ENCODE measurements at places on chromosomes 6 and 20.
A peak's percentile ranks its signal among the peaks of the same experiment; 100 is the strongest.

- no peak for DNase-seq
These were observed 30.6 kb downstream of the SPINT4 start for GRCh38 chr20:45752746-45753145.

GRCh38 chr6:155274533-155274932 is 10.7 kb downstream of the CLDN20 start:
- no peak for DNase-seq

DNA sequence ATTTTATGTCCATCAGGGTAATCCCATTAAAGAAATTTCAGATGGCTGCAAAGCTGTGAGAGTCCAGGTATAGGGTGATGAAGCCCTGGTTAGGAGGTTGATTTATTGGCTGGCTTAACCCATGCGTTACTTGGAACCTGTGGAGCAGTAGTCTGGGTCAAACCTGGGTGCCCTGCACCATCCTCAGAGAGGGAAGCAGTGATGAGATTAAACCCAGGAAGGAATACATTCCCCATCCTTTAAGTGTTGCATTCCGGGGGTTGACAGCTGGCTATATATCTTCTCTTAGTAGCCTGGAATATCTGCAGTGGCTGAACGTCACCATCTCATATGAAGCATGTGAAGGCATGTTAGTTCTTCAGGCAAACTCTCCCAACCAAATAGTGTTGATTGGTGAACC is 44.9 kb upstream of the JAG1 start:
- no peak for DNase-seq

DNA sequence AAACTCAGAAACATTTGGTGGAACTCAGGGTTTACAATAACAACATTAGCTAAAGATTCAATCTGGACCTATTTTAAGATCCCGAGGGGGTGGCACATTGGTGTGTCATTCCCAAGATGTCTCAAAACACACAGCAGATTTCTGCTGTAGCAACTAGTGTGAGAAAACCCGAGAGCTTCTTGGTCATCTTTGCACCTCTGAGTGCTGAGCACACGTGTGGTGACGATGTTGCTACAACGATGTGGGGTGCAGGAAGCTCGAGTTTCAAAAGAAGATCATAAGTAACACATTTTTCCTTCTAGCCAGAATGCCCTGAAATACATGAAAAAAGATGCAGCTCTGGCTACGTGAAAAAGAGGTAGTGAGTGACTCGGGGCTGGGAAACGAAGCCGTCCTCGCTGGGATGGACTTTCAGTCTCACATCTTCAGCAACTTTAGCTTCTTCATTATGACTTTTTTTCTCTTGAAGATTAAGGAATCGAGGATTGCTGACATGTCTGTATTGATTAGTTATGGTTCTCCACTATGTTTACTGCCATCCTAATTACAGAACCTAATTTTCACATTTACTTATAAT is 1.5 kb downstream of the RAMACL start:
- DNase-seq, result no peak

GRCh38 chr6:153167907-153168306 is 36.8 kb upstream of the RGS17 start:
- no peak for DNase-seq

DNA sequence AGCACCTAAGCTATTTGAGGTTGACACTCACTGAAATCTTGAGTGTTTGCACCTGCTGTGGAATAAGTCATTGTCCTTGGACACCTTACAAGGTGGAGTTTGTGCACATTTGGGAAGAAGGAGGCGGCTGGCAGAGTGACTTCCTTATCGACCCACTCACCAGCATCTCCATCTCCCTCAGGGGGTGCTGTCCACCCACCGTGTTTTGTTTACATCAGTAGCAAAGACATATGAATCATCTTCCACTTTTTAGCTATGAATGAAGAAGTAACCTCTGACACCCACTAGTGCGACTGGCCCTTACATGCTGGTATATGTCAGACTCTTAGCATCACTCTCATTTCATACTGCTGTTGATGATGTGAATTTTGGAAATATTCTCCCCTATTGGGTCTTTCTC is 119.5 kb upstream of the SGK1 start:
- no peak for DNase-seq

- no peak for DNase-seq
These were observed 18.7 kb downstream of the BPHL start for GRCh38 chr6:3137057-3137777.

- no peak for DNase-seq
These were observed 3.7 kb downstream of the NRN1 start for GRCh38 chr6:6002848-6003620.

DNA sequence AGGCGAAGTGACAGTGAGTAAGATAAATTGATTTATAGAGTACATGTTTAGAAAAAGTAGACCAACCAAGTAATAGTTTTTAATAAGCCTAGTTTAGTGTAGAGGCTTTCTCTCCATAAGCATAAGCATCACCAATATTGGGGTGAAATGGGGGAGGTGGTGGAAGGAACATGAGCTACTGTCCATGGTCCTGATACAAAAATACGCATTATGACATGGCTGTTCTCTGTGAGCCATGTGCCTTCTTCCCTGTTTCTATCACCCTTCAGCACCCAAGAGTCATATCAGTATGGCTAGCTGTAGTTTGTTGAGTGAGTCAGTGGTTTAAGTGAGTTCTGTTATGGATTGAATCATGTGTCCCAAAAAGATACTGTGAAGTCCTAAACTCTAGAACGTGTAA is 150.8 kb downstream of the EDN1 start:
- DNase-seq, result no peak

- no peak for DNase-seq
These were observed 168.0 kb upstream of the LRFN2 start for GRCh38 chr6:40755046-40755681.

GRCh38 chr6:113585246-113585645 is 271.9 kb upstream of the MARCKS start:
- peak; percentile 30 for DNase-seq

- no peak for DNase-seq
These were observed 283.6 kb downstream of the CDKAL1 start for GRCh38 chr6:20817806-20818320.

DNA sequence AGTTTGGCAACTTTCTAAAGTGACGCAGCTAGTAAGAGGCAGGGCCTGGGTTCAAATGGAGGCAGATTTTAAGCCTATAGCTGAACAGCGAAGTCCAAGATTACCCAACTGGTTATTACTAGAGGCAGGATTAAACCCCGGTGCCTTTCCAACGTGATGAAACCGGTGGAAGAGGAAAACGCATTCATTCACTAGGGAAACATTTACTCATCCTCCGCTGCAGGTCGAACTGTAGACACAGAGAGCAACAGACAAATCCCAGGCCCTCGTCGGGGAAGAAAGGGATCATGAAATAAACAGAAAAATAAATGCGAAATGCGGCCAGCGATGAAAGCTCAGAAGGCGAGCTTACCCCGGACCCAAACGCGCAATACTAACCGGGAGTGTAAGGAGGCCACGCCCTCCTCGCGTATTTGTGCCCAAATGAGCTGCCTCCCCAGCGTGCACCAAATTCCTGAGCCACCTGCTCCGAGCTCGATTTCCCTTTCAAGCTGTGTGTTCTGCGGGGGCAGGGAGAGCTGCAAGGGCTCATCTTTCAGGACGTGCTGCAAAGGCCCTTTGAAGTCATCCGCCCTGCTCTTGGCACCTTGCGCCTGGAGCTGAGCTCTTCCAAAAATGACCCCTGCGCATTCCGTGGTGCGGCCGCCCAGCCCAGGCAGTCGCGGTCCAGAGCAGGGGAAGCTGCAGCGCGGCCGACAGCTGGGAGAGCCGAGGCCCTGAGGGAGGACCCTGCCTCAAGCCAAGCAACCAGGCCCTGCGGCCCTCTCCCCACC is 46.9 kb downstream of the PDYN start:
- peak; percentile 15 for DNase-seq

- DNase-seq, result no peak
These were observed 7.2 kb upstream of the PLEKHG1 start for GRCh38 chr6:150592377-150592995.

- DNase-seq, result no peak
These were observed 637 bp upstream of the SLC22A3 start for GRCh38 chr6:160347259-160348222.

DNA sequence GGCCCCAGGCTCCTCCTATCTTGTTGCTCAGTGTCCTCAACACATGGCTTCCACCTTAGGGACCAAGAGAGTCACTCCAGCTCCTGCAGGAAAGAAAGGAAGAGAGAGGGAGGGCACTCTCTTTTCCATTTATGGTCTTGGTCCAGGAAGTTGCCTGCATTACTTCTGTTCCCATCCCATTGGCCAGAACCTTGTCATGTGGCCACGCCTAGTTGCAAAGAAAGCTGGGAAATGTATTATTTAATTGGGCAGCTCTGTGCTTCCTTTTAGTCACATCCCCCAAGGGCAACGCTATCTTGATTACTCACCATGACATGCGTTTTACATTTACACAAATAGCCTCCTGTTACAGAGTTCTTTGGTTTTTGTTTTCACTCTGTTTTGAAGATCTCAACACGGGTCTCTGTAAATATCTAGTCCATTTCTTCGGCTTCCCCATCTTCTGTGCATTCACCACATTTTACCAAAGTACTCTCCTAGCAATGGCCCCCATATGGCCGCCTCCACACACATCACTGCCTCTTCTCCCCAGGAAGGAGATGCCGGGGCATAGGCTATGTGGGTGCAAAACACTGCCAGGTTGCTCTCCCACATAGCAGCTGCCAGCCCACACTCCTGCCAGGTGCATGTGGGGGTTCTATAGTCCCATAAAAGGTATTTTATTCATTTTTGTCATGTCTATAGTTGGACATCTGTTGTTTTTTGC is 35.7 kb upstream of the ZMYND8 start:
- DNase-seq, result peak; percentile 40

- no peak for DNase-seq
These were observed 104.6 kb downstream of the TFAP2A start for GRCh38 chr6:10310330-10310653.

DNA sequence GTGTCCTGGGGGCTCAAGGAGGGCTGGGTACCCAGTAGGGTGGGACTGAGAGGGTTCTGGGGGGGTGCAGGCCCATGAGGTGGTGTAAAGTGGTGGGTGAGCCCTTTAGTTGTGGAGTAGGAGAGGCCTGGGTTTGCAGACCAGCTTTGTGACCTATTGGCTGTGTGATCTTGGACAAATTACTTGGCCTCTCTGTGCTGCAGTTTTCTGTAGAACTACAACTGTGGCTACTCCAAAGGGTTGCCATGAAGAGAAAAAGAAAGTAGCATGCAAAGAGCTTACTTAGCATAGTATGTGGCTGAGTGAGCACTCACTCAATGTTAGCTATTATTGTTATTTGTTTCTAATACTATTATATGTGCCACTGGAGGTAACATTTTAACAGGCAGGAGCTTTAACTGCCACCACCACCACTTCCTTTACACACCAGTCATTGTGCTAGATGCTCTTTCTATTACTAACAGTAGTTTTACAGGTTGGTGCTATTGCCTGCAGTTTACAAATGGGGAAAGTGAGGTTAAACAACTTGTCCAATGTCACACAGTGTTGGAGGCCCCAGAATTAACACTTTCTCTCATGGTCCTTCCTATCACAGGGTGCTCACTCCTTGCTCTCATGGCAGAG is 286.8 kb downstream of the DHX35 start:
- DNase-seq, result no peak

DNA sequence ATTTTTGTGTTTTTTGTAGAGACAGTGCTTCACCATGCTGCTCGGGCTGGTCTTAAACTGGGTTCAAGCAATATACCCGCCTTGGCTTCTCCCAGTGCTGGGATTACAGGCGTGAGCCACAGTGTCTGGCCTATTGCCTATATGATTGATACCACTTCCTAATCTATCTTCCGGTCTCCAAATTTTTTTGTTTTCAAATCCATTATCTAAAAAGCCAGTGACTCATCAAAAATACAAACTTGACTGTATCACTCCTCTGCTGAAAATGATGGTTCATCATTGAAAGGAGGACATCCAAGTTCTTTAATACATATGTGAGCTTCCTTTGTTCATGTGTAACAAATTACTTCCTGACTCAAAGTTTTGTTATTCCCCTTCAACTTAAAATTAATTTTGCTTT is 35.5 kb downstream of the FAM8A1 start:
- no peak for DNase-seq

DNA sequence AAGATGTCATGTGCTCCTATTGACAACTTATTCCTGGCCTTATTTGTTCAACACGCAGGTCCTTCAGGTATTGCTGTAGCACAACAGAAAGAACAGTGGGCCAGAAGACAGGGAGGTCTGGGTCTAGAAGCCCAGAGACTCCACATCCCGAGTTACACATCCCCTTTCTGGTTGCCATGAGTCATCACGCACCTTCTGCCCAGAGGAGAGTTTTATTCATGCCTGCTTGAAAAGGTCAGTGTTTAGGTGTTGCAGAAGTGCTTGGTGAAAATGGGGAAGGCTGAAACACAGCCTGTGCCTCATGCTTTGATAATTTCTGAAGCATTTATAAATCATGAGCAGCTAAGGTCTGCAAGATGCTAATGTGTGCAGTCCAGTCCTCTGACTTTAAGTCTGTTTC is 256.4 kb downstream of the GMPR start:
- no peak for DNase-seq

DNA sequence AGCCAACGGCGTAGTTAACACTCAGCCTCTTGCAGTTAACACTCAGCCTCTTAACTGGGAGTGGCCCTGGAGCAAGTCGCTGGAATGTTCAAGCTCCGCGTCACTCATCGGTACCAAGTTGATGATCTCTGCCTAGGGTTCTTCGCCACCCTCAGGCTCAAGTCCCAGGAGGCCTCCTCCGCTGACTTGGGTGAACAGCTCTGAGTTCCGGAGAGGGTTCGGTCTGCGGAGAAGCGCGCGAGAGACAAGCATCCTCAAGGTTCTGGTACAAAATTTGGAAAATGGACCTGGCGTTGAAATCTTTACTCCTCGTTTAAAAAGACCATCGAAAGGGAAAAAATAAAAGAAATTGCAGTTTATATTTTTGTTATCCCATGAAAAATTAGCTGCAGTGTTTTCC is 876 bp upstream of the DSP start:
- DNase-seq, result peak; percentile 25

- peak; percentile 50 for DNase-seq
These were observed 152.7 kb upstream of the SLC22A16 start for GRCh38 chr6:110629153-110629552.

DNA sequence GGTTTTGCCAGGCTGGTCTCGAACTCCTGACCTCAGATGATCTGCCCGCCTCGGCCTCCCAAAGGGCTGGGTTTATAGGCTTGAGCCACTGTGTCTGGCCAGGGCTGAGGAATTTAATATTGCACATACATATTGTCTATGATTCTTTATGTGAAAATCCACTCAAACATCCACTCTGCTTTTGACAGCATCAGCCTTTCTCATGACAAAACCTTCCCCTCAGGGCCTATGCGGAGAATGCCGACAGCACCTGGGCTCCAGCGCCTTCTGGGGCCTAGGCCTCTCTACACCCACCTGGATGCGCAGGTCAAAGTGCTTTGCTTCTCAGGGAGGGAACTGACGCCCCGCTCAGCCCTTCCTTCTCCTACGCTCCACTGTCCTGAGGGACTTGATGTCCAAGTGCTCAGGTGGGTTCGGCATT is 5.4 kb downstream of the RAMACL start:
- no peak for DNase-seq

DNA sequence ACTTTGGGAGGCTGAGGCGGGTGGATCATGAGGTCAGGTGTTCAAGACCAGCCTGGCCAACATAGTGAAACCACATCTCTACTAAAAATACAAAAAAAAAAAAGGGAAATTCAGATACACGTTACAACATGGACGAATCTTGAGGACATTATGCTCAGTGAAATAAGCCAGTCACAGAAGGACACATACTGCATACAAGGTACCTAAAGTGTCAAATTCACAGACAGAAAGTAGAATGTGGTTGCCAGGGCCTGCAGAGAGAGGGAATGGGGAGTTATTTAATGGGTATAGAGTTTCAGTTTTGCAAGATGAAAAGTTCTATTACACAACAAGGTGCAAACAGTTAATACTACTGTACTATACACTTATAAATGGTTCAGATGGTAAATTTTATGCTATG is 75.1 kb downstream of the SNX5 start:
- DNase-seq, result no peak
